Upper lobe of right lung (tissue), 1 donor: ENCODE measurements at places on chromosomes 7 and 10. TPM values are rescaled to one million over a fixed set of nuclear protein-coding genes. Genes with fewer than 3 reads are reported as not detected.

DNA sequence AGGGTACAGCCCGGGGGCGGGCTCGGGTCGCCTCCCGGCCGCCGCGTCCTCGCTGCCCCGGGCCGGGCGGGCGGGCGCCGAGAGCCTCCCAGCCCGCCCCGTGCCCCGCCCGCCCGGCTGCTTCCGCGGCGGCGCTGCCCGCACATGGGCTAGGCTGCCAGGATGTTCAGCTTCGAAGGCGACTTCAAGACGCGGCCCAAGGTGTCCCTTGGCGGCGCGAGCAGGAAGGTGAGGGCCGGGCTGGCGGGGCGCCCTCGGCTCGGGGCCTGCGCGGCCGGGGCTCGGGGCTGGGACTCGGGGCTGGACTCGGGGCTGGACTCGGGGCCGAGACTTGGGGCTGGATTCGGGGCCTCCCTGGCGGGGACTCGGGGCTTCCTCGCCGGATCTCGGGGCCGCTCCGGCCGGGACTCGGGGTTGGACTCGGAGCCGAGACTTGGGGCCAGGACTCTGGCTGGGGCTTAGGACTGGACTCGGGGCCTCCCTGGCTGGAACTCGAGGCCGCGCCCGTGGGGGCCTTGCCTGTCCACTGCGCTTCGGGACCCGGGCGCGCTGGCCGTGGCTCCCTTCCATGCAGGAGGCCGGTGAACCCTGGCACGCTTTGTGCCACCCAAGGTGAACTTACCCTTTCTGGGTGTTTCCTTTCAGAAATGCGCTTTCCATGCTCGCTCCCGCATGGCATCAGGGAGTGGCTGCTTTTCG, 534 bp downstream of the UBE3C start:
- peak; percentile 85 for DNase-seq

- no peak for DNase-seq
These were observed 127.6 kb upstream of the RHOBTB1 start for GRCh38 chr10:61071580-61071979.

DNA sequence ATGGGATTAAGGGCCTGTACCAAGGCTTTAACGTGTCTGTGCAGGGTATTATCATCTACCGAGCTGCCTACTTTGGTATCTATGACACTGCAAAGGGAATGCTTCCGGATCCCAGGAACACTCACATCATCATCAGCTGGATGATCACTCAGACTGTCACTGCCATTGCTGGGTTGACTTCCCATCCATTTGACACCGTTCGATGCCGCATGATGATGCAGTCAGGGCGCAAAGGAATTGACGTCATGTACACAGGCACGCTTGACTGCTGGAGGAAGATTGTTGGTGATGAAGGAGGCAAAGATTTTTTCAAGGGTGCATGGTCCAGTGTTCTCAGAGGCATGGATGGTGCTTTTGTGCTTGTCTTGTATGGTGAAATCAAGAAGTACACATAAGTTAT, 18.2 kb downstream of the LSM5 start:
- no peak for DNase-seq

- DNase-seq, result no peak
These were observed 21.2 kb downstream of the PDE1C start for GRCh38 chr7:32048970-32049491.

GRCh38 chr7:138186951-138187351, 110.7 kb downstream of the AKR1D1 start:
- no peak for DNase-seq

DNA sequence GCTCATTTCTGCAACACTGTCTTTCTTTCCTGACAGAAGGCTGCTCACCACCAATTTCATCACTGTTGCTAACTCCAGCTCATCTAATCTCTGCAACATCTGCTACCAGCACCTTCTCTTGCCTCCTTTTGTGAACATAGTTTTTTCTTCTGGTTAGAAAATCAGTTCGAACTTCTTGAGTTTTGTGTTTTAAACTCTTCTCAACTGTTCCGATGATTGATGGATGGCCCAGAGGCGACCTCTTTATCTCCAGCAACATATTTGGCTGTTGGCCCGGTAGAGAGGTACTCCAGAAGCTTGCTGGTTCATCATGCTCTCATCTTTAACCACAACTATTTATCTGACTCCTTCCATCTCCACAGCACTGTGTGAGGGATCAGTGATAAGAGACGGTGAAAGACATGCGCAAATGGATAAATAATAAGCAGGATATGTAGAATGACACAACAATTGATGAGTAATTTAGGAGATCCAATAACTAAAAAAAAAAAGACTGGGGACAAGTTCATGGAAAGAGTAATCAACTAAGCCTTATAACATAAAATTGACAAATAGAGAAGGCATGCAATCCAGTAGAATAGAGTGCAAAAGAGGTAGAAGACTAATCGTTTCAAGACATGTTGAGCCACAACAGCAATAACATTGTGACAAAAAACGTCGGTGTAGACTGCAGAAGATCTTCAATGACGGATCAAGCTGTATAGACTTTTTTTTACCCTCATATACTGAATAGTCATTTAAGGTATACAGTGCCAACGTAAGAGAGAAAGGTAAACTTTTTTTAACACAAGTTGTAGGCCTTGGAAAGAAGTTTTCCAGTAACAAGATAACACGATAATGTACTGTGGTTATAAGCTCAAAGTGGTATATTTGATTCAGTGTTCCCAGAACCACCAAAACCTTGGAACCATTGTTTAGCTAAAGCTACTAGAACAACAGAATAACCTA, 152.2 kb downstream of the CRPPA start:
- DNase-seq, result no peak

DNA sequence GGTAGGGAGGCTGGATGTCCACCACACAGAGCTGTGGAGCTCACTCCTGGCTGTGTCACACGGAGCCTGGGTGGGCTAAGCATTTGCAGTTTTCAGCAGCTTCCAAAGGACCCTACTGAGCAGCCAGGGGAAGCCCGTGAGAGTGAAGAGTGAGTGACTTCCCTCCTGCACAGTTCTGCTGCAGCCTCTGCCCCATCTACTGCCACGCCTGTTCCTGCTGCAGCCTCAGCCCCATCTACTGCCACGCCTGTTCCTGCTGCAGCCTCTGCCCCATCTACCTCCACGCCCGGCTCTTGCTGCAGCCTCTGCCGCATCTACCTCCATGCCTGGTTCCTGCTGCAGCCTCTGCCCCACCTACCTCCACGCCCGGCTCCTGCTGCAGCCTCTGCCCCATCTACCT, 12.2 kb downstream of the ADAM8 start:
- DNase-seq, result no peak

Gene NANOS1
- total RNA-seq, result 2.9 TPM

Gene MALRD1
- 7.0 TPM for total RNA-seq
